ENCODE measurements at places on chromosomes 7 and 10. TPM values are rescaled to one million over a fixed set of nuclear protein-coding genes. Genes with fewer than 3 reads are reported as not detected.

The PLAU gene
- total RNA-seq: 55.2 TPM

The C10orf71 gene
- not detected for total RNA-seq

The GRID2IP gene
- total RNA-seq: not detected

The ZCCHC24 gene
- total RNA-seq: 42.8 TPM

The HYAL4 gene
- not detected for total RNA-seq

The CLRN3 gene
- not detected for total RNA-seq

The INHBA gene
- 1.4 TPM for total RNA-seq

The BCCIP gene
- total RNA-seq: 52.3 TPM

The C10orf143 gene
- total RNA-seq: not detected

The GARIN1A gene
- under 0.01 TPM for total RNA-seq

The NUTM2A gene
- total RNA-seq: not detected

The ADCY1 gene
- 0.49 TPM for total RNA-seq

The HMX3 gene
- not detected for total RNA-seq

The HOGA1 gene
- total RNA-seq: 0.72 TPM

The PAX4 gene
- not detected for total RNA-seq

The GBX1 gene
- not detected for total RNA-seq

The AGAP9 gene
- 0.32 TPM for total RNA-seq

The SPDYE9 gene
- total RNA-seq: not detected

Data from cardiac atrium fibroblast (primary cell).